ENCODE measurements at places on chromosomes 5 and 9.

GRCh38 chr9:1440256-1440655 is 390.1 kb downstream of the DMRT2 start:
- DNase-seq: peak; percentile 2

DNA sequence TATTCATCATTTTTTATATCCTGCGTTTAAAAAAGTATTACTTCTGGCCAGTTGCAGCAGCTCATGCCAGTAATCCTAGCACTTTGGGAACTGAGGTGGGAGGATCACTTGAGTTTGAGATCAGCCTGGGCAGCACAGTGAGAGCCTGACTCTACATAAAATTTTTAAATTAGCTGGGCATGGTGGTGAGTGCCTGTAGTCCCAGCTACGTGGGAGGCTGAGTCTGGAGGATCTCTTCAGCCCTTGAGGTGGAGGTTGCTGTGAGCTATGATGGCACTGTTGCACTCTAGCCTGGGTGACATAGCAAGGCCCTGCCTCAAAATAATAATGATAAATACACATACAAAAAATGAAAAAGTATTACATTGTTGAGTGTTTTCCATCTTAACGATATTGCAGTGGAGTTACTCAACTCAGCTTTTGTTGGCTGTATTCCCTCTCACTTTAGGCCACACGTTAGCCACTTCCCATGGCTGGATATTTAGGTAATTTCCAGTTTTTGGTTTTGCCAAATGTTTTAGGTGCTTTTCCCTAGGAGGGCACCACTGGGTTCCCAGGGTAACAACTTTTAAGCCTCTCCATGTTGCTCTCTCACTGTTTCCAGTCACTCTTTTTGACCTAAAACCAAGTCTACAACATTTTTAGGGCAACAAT is 20.6 kb downstream of the SHB start:
- DNase-seq: peak; percentile 44

DNA sequence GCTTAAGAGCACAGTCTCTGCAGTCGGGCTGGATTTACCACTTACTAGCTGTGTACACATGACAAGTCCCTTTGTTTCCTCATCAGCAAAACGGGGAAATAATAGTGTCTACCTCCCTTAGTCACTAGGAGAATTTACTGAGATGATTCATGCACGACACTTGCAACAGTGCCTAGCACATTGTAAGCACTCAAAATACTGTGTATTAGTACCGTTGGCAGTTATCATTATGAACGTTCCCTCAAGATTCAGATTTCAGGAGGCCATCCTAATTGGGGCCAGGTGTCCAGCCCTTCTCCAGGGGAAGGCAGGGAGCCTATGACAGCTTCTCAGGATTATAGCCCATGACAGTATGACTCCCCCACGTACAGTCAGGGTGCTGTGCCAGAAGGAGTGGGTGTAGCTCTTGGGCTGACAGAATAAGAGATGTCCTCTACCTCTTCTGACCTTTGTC is 164.3 kb downstream of the DOCK2 start:
- peak; percentile 83 for DNase-seq

DNA sequence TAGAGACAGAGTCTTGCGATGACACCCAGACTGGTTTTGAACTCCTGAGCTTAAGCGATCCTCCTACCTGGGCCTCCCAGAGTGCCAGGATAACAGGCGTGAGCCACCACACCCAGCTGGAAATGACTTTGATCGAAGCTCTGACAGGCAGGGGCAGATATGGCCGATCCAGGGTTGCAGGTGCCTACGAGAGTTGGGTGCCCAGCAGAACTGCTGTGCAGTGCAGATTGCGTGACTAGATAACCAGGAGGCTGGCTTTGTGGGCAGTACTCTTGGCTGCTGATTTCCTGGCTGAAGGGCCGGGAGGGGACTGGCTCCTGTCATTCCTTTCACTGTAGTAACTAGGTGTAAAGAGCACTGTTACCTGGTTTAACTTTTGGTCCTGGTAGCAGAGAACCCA is 11.8 kb downstream of the TBC1D13 start:
- no peak for DNase-seq

DNA sequence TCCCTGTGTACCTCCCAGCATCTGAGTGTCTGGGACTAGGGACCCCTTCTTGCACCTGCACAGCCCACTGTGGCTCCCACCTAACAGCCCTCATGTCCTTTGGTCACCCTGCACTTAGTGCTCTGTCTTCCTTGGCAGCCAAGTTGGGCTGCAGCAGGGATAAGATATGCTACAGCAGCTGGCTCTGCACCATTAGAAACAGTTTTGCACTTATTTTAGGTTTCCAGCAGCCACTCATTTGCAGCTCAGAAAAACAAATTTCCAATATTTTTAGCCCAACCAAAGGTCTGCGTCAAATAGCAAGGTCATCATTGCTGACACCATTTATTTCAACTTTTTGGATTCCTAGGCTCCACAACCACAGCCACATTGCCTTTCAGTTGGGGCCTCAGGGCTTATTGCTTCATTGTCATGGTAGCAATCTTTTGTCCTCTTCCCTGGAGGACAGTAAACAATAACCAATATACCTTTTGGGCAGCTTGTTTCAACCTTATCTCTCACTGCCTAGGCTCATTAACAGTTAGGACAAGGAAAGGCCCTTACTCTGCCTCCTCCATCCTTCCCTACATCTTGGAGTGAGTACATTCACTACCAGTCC is 263.9 kb downstream of the COX7C start:
- DNase-seq: no peak

GRCh38 chr5:75435096-75435495 is 76.3 kb downstream of the CERT1 start:
- DNase-seq: peak; percentile 19

DNA sequence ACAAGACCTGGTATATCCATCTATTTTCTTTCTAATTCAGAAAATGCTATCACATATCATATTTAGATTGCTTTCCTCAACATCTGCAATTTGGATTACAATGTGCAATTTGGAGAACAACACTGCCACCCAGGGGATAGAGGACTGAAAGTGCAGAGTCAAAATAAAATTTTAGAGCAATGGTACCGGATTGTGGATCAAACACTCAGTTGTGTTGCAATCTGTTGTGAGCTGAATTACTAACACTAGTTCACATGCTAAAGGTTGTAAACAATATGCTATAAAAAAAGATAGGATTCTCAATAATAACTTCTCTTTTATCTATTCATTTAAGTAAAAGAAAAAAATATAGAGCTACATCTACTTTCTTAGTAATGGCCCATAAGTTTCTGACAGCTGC is 11.9 kb upstream of the SRFBP1 start:
- DNase-seq: peak; percentile 52

DNA sequence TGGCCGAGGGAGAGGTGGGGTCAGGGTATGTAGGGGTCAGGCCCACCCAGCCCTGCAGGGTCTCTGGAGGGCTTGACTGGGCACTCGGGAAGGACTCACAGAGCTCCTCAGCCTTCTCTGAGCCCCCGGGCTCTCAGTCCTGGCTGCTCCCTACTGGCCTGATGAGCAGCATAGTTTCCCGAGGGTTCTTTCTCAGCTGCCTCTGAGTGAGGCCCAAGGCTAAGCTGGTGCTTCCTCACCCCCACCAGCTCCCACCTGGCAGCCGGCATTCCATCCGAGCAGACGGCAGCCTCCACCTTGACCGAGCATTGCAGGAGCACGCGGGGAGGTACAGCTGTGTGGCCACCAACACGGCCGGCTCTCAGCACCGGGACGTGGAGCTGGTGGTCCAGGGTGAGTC is 56.0 kb downstream of the HMCN2 start:
- DNase-seq: no peak

DNA sequence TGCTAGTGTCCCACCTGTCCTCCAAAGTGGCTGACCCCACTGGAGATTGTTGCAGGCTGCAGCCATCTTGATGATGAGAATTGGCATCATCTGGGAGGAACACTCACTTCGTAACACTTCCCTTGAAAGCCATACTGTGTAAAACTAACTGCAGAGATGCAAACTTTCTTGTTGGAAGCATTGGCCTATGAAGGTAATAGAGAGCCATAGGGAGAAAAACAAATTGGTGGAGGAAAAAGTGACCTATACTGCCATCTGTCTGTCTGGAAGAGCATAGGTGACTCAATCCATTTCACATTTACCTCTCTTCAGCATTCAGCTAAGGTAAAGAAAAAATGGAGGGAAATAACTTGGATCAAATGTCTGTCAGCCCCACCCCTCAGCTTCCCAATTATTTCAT is 473.4 kb downstream of the NTRK2 start:
- DNase-seq: peak; percentile 2

- DNase-seq: peak; percentile 63
Measured at GRCh38 chr5:103393101-103393754, 134.7 kb downstream of the MACIR start.

DNA sequence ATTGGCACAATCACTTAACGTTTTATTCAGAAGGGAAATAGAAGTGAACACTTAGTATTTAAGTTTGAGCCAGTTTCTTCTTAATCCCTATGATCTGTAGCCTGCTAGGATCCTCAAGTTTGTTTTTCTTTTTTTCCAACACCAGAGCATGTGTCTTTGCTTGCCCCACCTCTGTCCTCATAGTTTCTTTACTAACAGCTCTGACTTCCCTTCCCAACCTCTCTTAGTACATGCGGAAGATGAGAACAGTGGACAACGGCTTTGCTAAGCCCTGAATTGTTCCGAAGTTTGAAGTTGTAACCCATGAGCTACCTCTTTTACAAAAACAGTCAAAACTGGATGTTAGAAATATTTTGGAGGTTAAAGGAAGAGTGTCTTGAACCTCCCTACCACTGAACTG is 61.7 kb upstream of the TAF11L2 start:
- DNase-seq: no peak

- DNase-seq: no peak
Measured at GRCh38 chr9:22036866-22037626, 27.9 kb upstream of the CDKN2B start.

DNA sequence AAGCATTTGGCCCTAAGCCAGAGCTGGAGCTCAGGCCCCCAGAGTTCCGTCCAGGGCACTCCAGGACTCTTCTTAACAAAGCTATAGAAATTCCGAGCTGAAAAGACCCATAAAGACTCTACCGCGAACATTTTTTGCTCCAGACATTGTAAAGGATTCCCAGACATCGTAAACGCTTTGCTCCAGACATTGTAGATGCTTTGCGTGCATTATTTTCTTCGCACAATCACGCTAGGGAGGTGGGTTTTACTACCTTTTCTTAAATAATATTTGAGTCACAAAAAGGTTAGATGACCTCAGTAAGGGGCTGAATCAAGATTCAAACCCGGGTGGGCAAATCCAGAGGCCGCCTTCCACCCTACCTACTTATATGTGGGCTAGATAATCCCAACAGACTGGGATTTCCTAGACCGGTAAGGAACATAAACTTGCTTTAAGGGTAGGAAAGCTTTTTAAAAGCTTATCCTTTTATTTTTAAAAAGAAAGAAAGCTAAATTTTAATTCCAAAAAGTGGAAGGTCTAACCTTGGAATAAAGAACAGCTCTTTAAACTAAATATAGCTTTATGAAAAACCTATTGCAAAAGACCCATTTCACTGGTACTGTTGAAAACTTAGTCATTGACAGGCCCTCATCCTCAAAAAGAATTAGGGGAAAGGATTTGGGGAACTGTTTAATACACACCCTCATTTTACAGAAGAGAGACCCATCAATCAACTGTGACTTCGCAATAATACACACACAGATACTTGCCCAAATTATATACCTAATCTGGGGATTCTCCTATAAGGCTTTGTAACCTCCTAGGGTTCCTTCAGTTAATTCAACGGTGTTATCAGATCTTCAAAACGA is 822 bp upstream of the TNIP1 start:
- DNase-seq: peak; percentile 84

GRCh38 chr9:75950998-75951397 is 60.5 kb downstream of the PCSK5 start:
- DNase-seq: no peak

GRCh38 chr9:20191228-20191840 is 402.5 kb upstream of the SLC24A2 start:
- no peak for DNase-seq

DNA sequence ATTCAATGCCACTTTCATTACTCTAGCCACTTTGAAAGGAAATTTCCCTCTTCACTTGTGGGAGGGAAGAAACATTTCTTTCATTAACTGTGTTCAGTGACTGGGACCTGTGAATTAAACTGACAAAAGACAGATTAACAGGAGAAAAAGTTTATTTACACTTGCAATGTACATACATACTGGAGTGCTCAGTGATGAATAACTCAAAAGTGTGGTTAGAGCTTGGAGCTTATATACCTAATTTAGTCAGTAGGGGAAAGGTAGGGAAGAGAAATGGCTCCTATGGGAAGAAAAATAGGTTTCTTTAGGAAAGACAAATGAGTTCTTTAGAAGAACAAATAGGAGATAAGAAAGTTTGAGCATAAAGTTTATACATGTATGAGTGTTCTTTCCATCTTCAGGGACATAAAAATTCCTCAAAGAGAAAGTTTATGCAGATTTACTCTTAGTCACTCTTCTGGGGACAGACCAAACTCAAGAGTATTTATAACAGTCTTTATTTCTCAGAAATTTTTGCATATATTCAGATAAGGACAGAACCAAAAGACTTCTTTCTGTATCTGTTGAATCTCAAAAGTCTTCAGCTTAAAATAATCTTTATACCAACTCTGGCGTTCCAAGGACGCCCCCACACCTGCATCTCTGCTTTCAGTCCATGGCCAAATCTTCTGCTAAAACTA is 120.0 kb upstream of the RAI14 start:
- DNase-seq: no peak
